ENCODE measurements at places on chromosomes 16 and 17. TPM values are rescaled to one million over a fixed set of nuclear protein-coding genes. Genes with fewer than 3 reads are reported as not detected.

The NUPR1 gene
- total RNA-seq = not detected

The TMEM114 gene
- total RNA-seq = not detected

The C17orf113 gene
- 0.49 TPM for total RNA-seq

The C16orf82 gene
- not detected for total RNA-seq

The CEP131 gene
- total RNA-seq = 33.0 TPM

The CPHXL2 gene
- total RNA-seq = not detected

The MYL11 gene
- 10.8 TPM for total RNA-seq

The KRT17 gene
- total RNA-seq = 134 TPM

The PLCD3 gene
- 8.2 TPM for total RNA-seq

The ABCC6 gene
- 1.7 TPM for total RNA-seq

The SLC5A11 gene
- 0.25 TPM for total RNA-seq

Data from SJCRH30 (cell line).